ENCODE measurements at places on chromosomes 16 and 17.

DNA sequence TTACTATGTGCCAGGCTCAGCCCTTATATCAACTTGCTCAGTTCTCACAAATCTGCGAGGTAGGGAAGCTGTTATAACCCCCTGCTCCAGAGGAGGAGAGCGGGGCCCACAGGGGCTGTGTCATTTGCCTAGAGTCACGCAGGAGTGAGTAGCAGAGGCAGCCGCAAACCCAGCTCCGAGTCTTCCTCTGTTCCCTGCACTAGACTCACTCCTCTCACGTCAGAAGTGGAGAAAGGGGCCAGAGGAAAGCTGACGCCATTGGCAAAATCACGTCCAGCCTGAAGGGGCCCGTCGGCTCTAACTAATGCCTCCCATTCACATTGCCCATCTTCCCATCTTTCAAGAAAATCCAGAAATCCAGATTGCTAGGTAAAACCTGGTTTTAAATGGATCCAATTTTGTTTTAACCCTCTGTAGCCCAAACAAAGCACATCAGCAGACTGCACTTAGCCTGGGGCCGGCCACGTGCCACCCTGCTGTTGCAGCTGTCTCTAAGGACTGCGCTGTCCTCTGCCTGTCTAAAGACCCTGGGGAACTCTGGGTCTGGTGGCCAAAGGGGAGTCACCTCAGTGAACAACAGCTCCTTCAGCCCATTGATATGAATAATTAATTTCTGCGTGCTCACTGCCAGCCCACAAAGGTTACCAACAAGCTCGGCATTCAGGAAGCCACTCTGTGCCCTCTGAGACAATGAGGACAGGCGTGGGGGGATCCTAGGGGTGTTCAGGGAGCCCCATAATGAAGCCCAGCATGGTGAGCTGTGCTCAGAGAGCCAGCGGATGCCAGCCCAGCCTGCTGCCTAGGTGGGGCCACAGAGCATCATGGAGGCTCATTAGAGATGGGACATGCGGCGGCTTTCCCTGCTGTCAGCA is 36.7 kb upstream of the ABR start:
- no peak for DNase-seq

DNA sequence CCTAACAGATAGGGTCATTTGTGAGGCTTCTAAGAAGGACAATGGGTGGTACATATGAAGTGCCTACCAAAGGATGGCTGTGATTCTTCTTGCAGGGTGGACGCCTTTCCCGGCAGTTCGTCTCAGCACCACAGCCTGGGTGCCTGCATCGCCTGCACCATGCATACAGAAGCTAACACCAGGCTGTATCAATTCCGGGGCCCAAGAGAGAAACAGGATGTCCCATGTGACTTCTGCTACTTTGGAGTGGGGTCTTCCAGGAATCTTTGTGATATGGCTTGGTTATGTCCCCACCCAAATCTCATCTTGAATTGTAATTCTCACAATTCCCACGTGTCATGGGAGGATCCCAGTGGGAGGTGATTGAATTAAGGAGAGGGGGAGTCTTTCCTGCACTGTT is 251.6 kb upstream of the TNRC6C start:
- no peak for DNase-seq

- DNase-seq, result no peak
Observed at GRCh38 chr17:37182786-37183465, 192.9 kb upstream of the C17orf78 start.

GRCh38 chr16:67208154-67208896 is 9.4 kb downstream of the ELMO3 start:
- DNase-seq, result no peak

DNA sequence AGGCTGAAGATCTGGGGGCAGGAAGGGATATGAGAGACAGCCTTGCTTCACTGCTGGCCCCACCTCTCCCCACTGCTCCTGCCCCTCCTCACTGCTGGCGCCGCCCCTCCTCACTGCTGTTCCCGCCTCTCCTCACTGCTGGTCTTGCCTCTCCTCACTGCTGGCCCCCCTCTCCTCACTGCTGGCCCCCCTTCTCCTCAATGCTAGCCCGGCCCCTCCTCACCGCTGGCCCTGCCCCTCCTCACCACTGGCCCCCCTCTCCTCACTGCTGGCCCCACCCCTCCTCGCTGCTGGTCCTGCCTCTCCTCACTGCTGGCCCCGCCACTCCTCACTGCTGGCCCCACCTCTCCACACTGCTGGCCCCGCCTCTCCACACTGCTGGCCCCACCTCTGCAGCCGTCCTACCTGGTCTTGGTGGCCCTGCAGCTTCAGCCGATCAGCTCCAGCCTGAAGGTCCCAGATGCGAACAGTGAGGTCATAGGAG is 9.5 kb upstream of the PAM16 start:
- DNase-seq, result no peak

- DNase-seq, result no peak
Observed at GRCh38 chr17:69086641-69087040, 25.9 kb upstream of the ABCA9 start.

DNA sequence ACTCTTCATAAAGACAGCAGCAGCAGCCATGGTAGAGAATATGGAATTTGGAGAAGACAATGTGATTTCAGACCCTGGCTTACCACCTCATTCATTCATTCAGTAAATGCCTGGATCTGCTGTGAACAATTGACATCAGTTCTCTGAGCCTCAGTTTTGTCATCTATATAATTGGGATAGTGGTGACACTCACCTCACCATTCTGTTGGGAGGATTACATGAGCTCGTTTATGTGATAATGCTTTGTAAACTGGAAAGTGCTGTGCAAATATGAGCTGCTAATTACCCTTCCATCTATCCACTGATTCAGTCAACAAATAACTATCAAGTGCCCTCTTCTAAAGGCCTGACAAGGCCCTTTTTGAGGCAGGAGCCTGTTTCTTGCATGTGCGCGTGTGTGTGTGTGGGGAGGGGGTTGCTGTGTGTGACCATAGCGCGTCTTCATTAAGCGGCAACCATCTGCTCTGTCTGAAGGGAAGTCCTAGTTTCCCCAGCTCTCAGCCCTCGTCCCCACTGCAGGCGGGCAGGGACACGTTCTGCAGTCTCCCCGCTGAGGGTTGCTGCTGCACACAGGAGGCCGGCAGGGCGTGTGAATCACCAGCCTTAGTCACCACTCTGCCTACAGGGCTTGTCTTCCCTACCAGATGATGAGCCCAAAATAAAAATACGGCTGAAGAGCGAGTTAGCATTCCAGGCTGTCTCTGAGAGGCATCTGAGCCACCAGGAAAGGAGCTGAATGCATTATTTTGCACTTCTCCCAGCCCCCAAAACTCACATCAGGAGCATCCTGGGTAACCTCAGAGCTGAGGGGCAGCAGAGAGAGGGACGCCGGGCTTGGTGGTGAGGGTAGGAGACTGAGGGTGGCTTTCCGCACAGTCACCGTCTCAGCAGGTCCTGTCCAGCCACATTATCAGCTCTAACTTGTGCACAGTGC is 19.9 kb downstream of the ARL4D start:
- DNase-seq, result no peak

DNA sequence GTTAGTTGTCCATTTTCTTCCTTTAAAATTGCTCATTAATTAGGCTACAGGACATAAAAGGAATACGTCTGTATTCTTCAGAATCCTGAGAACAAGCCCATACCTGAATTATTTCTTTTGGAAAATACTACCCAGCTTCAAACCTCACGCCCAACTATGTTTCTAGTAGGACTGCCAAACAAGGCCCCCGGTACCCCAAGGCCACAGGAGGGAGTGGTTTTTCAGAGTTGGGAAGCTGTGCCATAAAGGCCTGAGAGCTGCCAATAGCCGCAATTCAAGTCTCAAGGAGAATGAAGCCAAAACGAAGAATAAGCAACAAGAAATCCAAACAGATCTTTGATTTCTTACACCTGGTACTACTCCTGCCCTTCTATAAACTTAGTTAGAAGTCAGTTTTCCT is 48.3 kb downstream of the UBE2G1 start:
- DNase-seq, result no peak

- DNase-seq, result peak; percentile 51
Observed at GRCh38 chr17:81471818-81472456, 40.7 kb downstream of the ACTG1 start.

DNA sequence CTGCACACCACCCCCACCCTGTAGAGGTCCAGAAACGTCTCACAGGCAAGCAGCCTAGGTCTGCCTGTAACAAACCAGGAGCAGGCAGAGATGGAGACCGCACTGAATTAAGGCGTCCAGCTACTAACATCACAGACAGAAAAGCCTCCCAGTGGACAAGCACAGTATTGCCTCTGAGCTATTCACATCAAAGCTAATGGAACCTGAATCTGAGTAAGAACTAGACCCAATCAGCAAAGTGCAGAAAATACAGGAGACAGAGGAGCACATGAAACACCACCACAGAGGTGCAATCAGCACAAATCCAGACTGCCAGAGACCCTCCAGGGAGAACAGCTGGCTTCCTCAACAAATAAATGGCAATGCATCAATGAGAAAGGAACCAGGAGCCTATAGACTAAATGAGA is 22.2 kb upstream of the PEMT start:
- no peak for DNase-seq

DNA sequence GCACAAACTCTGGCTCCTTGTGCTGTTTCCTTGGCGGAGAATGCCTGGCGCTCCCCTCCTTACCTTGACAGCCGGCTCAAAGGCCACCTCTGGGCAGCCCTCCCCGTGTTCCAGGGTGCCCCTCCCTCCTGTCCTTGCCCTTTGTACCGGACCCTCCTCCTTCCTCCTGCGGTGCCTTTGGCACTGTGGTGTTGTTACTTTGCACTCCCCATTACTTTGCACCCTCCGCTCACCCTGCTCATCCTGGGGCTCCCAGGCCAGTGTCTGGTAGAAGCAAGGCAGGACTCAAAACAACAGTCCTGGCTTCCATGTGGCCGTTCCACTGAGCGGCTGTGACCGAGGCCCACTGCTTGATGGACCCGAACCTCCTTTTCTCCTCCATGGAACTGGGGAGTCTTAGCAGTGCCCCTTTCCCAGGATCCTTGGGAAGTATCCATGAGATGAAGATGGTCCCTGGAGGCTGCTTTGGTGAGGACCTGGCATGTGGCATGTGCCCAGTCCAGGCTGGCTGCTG is 147.8 kb downstream of the CMIP start:
- DNase-seq, result no peak

DNA sequence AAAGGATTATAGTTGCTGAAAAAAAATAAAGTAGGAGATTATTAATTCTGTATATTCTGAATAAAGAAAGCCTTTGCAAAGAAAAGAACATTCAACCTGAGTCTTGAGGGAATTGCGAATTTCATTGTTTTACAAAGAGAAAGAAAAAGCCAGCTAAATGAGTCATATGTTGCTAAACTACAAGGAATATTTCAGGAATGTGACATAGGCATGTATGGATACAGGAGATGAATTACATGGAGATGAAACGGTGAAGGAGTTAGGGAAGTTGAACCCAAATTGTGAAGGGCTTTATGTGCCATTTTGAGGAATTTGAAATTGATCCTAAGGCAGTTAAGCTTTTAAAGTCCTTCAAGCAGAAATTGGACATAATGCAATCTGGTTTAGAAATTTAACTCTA is 177.3 kb upstream of the RBL2 start:
- DNase-seq, result no peak

- DNase-seq, result no peak
Observed at GRCh38 chr16:29770250-29770929, 7.7 kb upstream of the ZG16 start.

DNA sequence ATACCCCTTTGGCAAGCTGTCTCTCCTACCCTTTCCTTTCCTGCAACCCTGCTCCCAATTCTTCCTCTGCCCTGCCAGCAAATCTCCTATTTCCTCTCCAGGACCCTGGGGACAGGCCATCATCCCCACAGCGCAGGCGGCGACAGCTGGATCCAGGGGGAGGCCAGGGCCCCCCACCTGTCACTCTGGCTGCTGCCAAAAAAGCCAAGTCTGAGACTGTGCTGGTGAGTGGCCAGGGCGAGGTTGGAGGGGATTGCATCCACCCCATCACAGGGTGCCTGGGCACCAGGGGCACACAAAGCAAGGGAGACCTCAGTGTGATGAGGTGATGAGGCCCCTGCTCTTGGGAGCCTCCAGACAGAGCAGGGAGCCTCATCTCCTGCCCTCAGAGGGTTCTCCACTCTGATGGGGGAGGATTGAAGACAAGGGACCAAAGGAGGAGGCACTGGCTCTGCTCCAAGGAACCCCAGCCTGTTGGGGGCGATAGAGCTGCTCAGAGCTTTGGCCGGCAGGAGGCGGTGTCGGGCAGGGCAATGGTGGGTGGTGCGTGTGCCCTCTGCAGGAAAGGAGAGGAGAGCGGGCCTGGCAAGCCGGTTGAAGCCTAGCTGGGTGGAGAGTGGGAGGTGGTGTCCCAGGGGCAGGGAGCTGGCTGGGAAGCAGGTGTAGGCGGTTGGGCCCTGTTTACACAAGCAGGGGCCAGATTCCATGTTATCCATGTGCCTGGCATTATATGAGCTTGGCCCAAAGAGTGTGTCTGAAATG is 15.6 kb upstream of the PDK2 start:
- no peak for DNase-seq

DNA sequence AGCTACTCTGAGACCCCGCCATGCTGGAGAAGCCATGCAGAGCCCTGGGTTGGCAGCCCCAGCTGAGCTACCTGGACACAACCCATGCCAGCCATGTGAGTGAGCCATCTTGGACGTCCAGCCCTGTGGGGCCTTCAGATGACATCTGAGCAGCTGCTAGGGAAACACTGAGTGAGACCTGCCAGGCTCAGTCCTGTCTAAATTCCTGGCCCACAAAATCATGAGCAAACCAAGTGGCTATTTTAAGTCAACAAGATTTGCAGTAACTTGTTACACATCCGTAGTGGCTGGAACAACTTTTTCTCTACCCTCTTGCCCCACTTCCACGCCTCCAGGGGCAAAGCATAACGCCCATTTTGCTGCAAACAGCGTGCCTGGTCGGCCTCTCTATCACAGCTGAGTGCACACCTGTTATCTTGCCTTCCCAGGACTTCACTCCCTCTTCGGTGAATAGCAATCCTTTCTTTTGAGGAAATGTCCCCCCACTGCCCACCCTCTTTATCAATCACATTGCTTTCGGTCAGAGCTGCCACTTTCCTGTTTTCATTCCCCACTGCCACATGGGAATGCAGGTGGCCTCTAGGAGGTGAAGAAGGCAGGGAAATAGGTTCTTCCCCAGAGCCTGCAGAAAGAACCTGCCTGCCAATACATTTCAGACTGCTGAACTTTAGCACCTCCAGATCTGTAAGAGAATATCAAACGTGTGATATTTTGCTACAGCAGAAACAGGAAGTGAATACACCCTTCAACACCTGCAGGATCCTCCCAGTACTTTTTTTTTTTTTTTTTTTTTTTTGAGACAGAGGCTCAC is 7.4 kb upstream of the SCIMP start:
- no peak for DNase-seq

DNA sequence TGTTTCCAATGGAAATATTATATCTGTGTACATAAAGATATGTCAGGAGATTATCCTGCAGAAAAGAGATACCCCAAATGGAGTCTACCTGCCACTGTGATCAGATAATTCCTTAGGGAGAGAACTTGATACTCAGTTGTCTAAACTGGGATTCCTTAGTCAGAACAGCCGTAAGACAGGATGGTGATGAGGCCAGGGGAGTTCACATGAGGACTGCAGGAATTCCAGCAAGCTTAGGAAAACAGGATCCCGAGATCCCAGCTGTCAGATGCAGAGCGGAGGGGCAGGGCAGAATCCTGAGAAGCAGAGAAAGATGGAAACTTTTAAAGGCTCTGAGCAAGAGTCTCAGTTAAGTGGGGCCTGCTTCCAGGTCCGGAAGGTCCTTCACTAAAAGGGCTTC is 4.7 kb downstream of the KRABD2 start:
- DNase-seq, result no peak

- DNase-seq, result no peak
Observed at GRCh38 chr17:66677201-66677981, 157.5 kb upstream of the CACNG5 start.
